ENCODE measurements at places on chromosomes 4 and X. TPM values are rescaled to one million over a fixed set of nuclear protein-coding genes. Genes with fewer than 3 reads are reported as not detected.

- H3K4me1 ChIP-seq: no peaks in the 10 kb centered on the region
- DNase-seq: no peak
- H3K27me3 ChIP-seq: no peaks in the 10 kb centered on the region
- H3K4me3 ChIP-seq: no peak overlapping the region
These were observed 890.4 kb downstream of the SH3BGRL start for GRCh38 chrX:82092307-82092706.

DNA sequence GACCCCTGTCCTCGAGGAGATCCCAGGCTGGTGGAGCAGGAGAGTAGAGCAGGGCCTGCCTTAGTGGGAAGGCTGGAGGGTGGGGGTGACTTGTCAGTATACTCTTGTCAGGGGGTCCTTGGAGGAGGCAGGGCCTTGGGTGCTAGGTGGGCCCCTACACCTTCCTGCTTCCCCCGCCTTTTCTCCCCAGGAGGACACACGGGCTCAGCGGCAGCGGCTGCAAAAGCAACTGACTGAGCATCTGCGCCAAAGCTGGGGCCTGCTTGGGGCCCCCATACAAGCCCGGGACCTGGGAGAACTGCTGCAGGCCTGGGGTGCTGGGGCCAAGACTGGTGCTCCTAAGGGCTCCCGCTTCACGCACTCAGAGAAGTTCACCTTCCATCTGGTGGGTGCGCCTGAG, 11.3 kb downstream of the CCDC22 start:
- no peaks in the 10 kb centered on the region for H3K27me3 ChIP-seq
- no peak overlapping the region for H3K4me3 ChIP-seq
- no peak for DNase-seq
- H3K27ac ChIP-seq: no peak overlapping the region

The EVC gene
- total RNA-seq: 14.0 TPM

The MTMR8 gene
- 1.9 TPM for total RNA-seq

GRCh38 chr4:102764901-102765300, 4.1 kb upstream of the MANBA start:
- H3K27me3 ChIP-seq: no peaks in the 10 kb centered on the region
- DNase-seq: no peak
- no peak overlapping the region for H3K27ac ChIP-seq
- H3K36me3 ChIP-seq: no peaks in the 10 kb centered on the region
- H3K4me1 ChIP-seq: peaks cover 5% of the 10 kb centered on the region

The ELF2 gene
- 29.9 TPM for total RNA-seq

DNA sequence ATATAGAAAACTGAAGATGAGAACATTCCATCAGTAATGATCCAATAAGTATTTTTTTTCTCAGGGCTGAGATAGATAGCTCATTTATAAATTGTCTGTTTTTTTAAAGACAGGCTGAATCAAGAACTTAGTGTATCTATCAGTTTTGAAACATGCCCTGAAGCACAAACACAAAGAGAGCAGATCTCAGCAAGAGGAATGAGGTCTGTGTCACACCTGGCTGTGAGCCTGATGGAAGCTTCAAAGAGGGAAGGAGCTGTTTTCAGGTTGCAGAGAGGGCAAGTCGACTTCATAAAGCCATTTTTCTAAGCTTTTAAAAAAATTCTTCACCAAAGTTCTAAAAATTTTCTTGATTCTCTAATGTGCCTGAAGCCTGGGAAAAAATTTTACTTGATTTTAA, 434.9 kb downstream of the PDGFC start:
- no peaks in the 10 kb centered on the region for H3K36me3 ChIP-seq
- no peak overlapping the region for H3K4me3 ChIP-seq
- H3K27ac ChIP-seq: no peak overlapping the region
- no peaks in the 10 kb centered on the region for H3K4me1 ChIP-seq
- no peaks in the 10 kb centered on the region for H3K27me3 ChIP-seq
- DNase-seq: peak; percentile 36

GRCh38 chr4:1008840-1009541, 2.4 kb upstream of the FGFRL1 start:
- no peak overlapping the region for H3K27ac ChIP-seq
- DNase-seq: no peak
- H3K4me1 ChIP-seq: peaks cover 5% of the 10 kb centered on the region

DNA sequence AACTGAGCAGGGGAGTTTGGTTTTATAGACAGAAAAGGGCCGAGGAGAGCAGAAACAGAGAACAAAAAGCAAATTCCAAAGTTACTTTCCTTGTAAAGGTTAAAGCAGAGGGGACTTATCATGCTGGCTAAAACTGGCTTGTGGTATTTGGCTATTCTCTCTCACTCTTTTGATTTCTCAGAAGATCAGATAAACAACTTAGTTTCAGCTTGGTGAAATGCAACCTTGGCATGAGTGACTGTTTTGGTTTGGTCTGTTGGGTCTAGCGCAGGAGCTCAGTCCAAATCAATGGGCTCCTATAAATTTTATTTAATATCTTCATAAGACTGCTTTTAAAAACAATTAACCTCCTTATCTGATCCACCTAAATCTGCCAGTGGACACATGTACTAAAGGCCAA, 47.3 kb upstream of the KIAA1210 start:
- H3K27ac ChIP-seq: no peak overlapping the region
- no peaks in the 10 kb centered on the region for H3K4me1 ChIP-seq
- H3K4me3 ChIP-seq: no peak overlapping the region
- no peak for DNase-seq
- H3K36me3 ChIP-seq: no peaks in the 10 kb centered on the region

The SLC16A2 gene
- not detected for total RNA-seq

The TMSB15C gene
- not detected for total RNA-seq

GRCh38 chr4:121339307-121339706, 41.5 kb downstream of the QRFPR start:
- no peaks in the 10 kb centered on the region for H3K36me3 ChIP-seq
- no peak overlapping the region for H3K27ac ChIP-seq
- DNase-seq: no peak
- no peaks in the 10 kb centered on the region for H3K4me1 ChIP-seq
- no peaks in the 10 kb centered on the region for H3K27me3 ChIP-seq

- H3K36me3 ChIP-seq: no peaks in the 10 kb centered on the region
- no peaks in the 10 kb centered on the region for H3K27me3 ChIP-seq
- no peaks in the 10 kb centered on the region for H3K4me1 ChIP-seq
- H3K4me3 ChIP-seq: no peak overlapping the region
- no peak for DNase-seq
- no peak overlapping the region for H3K27ac ChIP-seq
These were observed 277.5 kb downstream of the IL15 start for GRCh38 chr4:141913928-141914327.

The OTC gene
- not detected for total RNA-seq

GRCh38 chrX:16653424-16653823, 3.5 kb downstream of the S100G start:
- no peaks in the 10 kb centered on the region for H3K36me3 ChIP-seq
- no peaks in the 10 kb centered on the region for H3K27me3 ChIP-seq
- H3K4me3 ChIP-seq: no peak overlapping the region
- H3K4me1 ChIP-seq: no peaks in the 10 kb centered on the region
- DNase-seq: no peak

The UBA1 gene
- 126 TPM for total RNA-seq

- no peaks in the 10 kb centered on the region for H3K4me1 ChIP-seq
- H3K4me3 ChIP-seq: no peak overlapping the region
- DNase-seq: no peak
- H3K36me3 ChIP-seq: no peaks in the 10 kb centered on the region
These were observed 36.2 kb upstream of the ATP6AP2 start for GRCh38 chrX:40544343-40545266.

The ACE2 gene
- total RNA-seq: 3.4 TPM

The ERCC6L gene
- total RNA-seq: 6.5 TPM

The DSPP gene
- not detected for total RNA-seq

The MRFAP1 gene
- total RNA-seq: 291 TPM

- H3K4me3 ChIP-seq: no peak overlapping the region
- no peaks in the 10 kb centered on the region for H3K4me1 ChIP-seq
- no peaks in the 10 kb centered on the region for H3K27me3 ChIP-seq
- DNase-seq: no peak
These were observed 265.4 kb upstream of the TET2 start for GRCh38 chr4:104881136-104881886.

DNA sequence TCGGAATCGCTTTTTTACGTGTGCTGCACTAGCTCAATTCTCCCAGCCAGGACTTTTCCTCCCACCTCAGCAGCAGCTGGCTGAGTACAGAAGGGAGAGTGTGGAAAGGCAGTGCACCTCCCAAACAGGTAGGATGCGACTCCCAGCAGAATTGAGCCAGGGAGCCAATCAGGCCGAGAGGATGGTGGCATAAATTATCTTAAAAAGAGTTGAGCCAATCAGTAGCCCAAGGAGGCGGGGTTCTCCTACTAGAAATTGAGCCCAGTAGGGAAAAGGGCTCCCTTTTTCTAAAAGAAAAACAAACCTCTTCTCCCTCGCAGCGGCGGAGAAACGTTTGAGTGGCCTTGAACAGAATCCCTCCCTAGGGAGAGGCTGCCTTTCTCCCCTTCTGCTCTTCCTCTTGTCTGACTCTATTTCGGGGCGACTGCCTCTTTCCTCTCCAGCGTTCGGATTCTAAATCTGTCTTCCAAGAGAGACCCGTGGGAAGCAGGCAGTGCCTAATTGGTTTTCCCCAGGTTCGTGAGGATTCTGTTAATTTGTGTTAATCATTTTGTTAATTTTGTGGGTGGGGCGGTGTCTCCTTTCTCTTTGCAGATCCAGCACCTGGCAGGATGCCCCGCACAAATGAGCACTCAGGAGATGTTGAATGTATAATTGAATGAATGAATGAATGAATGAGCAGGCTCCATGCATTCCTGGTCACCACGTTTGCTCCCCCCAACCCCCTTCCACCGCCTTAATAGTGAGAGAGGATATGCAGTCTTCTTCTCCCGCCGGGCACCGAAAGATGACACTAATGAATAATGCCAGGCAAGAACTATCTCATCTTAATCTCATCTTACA, at the start of gene GABRG1:
Gene GABRG1, minus strand, starts transcription at position 142 of the 843 bp plus-strand sequence. Its CDS starts 141 bp downstream, at position 1.
- no peaks in the 10 kb centered on the region for H3K27me3 ChIP-seq
- H3K4me1 ChIP-seq: no peaks in the 10 kb centered on the region
- no peak for DNase-seq
- H3K36me3 ChIP-seq: no peaks in the 10 kb centered on the region

The RNF212 gene
- total RNA-seq: 6.6 TPM

- no peaks in the 10 kb centered on the region for H3K36me3 ChIP-seq
- no peak overlapping the region for H3K4me3 ChIP-seq
- no peaks in the 10 kb centered on the region for H3K27me3 ChIP-seq
- H3K27ac ChIP-seq: no peak overlapping the region
These were observed 347.3 kb upstream of the NOCT start for GRCh38 chr4:138668309-138668708.

- peak overlapping the region; percentile 56 for H3K27ac ChIP-seq
- no peaks in the 10 kb centered on the region for H3K27me3 ChIP-seq
- DNase-seq: no peak
- no peaks in the 10 kb centered on the region for H3K36me3 ChIP-seq
- no peak overlapping the region for H3K4me3 ChIP-seq
These were observed 8.1 kb downstream of the NEK1 start for GRCh38 chr4:169604131-169604900.

DNA sequence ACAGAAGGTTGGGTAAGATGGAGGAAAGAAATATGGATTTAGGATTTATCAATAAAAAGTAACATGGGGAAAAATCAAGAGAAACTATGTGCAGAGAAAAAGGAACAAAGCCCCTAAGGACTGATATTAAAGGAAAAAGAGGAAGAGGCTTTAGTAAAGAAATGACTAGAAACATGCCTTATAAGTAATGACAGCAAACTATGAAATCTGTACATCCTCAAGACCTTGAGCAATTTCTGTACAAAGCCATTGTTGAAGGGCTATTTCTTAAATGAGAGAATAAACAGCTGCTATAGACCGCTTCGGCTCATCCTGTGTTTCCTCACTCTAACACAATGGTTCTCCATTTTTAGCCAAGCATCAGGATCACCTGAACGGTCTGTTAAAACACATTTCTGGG, 180.3 kb upstream of the ATOH1 start:
- H3K4me3 ChIP-seq: no peak overlapping the region
- no peaks in the 10 kb centered on the region for H3K27me3 ChIP-seq
- H3K4me1 ChIP-seq: no peaks in the 10 kb centered on the region
- no peak overlapping the region for H3K27ac ChIP-seq

The STOX2 gene
- total RNA-seq: 4.5 TPM

DNA sequence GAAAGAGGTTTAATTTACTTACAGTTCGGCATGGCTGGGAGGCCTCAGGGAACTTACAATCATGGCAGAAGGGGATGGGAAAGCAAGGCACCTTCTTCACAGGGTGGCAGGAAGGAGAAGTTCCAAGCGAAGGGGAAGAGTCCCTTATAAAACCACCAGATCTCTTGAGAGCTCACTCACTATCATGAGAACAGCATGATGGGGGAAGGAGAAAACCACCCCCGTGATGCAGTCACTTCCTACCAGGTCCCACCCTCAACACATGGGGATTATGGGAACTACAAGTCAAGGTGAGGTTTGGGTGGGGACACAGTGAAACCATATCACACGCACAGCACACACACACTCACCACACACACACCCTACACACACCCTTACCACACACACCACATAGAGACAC, 104.3 kb downstream of the DCTD start:
- no peaks in the 10 kb centered on the region for H3K27me3 ChIP-seq
- H3K36me3 ChIP-seq: no peaks in the 10 kb centered on the region
- no peak overlapping the region for H3K27ac ChIP-seq

- no peaks in the 10 kb centered on the region for H3K27me3 ChIP-seq
- no peak for DNase-seq
- no peaks in the 10 kb centered on the region for H3K36me3 ChIP-seq
These were observed 32.2 kb upstream of the FAT1 start for GRCh38 chr4:186755550-186756519.

DNA sequence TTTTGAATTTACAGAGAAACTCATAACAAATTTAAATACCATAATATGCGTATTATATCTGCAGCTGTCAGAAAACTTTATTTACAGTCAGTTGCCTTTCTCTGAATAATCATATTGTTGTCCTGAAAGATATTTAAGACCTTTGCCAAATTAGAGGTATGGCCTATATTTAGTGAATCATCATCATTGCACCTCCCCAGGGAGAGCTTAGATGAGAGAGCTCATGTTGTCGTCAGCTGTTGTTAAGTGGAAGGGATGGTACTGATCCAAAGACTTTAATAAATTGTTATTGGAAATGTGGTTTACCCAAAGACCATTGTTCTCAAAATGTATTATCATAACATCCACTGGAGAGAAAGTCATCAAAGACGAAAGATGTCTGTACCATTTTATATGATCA, 128.6 kb downstream of the HTR2C start:
- H3K36me3 ChIP-seq: no peaks in the 10 kb centered on the region
- no peak for DNase-seq
- no peaks in the 10 kb centered on the region for H3K27me3 ChIP-seq
- no peaks in the 10 kb centered on the region for H3K4me1 ChIP-seq

The VCX gene
- 1.5 TPM for total RNA-seq

- peak; percentile 67 for DNase-seq
- H3K27ac ChIP-seq: peak overlapping the region; percentile 95
- peaks cover 58% of the 10 kb centered on the region for H3K4me1 ChIP-seq
These were observed 14.0 kb downstream of the SORCS2 start for GRCh38 chr4:7206385-7206784.

DNA sequence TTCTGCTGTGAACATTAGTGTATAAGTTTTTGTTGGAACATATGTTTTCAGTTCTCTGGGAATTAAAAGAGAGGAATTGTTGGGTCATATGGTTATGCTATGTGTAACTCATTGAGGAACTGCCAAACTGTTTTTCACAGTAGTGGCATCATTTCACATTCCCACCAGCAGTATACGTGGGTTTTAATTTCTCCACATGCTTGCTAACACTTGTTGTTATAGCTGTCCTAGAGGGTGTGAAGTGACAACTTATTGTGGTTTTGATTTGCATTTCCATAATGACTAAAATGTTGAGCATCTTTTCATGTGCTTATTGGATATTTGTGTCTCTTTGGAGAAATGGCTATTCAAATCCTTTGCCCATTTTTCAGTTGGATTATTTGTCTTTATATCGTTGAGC, 13.7 kb downstream of the APELA start:
- DNase-seq: no peak
- H3K4me1 ChIP-seq: no peaks in the 10 kb centered on the region
- no peaks in the 10 kb centered on the region for H3K27me3 ChIP-seq
- H3K36me3 ChIP-seq: no peaks in the 10 kb centered on the region
- H3K4me3 ChIP-seq: no peak overlapping the region

All from PC-9 (cell line).